Fibroblast of the conjunctiva (primary cell): ENCODE measurements at places on chromosomes 1 and 21.
A peak's percentile ranks its signal among the peaks of the same experiment; 100 is the strongest.

DNA sequence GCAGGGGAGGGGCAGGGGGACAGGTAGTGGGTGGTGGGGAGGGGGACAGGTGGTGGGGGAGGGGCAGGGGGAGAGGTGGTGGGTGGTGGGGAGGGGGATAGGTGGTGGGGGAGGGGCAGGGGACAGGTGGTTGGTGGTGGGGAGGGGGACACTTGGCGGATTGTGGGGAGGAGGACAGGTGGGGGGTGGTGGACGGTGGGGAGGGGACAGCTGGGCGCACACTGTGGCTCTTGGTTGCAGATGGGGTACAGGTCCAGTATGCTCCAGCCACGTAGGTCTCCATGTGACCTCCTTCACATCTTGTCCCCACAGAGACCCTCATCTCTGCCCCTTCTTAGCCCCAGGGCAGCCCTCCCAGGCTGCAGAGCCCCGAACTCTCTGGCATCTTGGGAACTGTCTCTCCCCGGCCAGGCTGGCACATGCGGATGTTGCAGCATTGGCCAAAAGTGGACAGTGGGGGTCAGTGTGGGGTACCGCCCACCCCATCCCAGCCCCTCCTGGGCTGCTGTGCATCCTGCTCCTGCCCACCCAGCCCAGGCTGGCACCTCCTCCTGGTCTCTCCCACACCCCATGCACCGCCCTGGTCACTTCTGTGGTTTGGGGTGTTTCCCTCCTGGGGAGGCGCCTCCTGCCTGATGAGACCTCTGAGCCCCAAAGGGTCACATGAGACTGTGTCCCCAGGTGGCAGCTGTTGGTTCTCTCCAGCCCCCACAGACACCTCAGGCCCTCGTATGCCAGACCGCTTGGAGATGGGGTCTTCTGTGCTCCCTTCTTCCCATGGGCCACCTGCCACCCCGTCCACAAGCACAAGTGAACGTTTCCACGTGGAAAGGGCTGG lies 7.6 kb upstream of the SLC19A1 start:
- DNase-seq, result no peak

GRCh38 chr1:181116819-181117390 lies 28.4 kb downstream of the IER5 start:
- no peak for DNase-seq

GRCh38 chr1:207495801-207496792 lies at the start of gene CR1:
Gene CR1 (plus strand): TSS chr1:207496157. CDS start chr1:207496268, 111 bp downstream.
- no peak for DNase-seq

DNA sequence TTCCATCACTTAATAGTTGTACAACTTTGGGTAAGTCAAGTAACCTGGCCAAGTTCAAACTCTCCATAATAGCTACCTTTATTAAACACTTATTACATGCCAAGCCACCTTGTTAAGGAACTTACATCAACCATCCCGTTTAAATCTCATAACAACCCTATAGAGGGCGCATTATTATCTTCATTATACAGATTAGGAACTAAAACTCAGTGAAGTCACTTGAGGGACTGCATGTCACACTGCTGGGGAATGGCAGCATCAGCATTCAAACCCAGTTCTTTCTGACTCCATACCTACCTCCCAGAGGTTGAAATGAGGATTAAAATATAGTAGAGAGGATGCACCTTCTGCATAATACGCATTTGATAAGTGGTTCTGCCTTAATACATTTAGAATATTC lies 47.1 kb upstream of the PLA2G2C start:
- peak; percentile 5 for DNase-seq

GRCh38 chr1:162138599-162139181 lies 69.2 kb downstream of the NOS1AP start:
- DNase-seq, result no peak

DNA sequence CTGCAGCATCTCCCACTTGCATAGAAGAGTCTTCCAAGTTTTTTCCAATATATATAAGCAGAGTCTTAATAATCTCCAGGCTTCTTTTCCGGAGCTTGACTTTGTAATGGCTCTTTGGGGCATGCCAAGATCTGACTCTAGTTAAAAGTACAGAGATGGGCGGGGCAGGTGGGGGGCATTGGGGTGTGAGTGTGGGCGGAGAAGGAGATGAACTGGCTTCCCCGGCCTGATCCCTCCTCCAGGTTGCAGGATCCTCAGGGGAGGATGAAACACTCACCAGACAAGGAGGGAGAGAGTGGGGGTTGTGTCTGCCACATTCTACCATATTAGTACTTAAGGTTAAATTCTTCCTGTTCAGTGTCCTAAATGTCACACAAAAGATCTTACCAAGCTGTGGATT lies 23.0 kb downstream of the S100A10 start:
- peak; percentile 49 for DNase-seq

DNA sequence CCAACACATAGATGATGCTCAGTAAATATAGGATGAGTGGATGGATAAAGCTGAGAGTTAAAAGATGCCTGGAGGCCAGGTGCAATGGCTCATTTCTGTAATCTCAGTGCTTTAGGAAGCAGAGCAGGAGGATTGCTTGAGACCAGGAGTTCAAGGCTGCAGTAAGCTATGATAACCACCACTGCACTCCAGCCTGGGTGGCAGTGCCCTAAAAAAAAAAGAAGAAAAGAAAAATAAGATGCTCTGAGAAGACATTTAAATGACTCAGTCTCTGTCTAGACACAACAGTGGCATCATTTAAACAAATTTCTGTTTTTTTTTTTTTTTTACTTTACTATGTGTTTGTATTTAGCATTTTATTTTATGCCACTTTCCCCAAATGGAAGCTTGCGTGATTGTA lies 25.3 kb upstream of the IL19 start:
- DNase-seq, result no peak

GRCh38 chr1:55987491-55988249 lies 591.7 kb downstream of the PLPP3 start:
- no peak for DNase-seq

DNA sequence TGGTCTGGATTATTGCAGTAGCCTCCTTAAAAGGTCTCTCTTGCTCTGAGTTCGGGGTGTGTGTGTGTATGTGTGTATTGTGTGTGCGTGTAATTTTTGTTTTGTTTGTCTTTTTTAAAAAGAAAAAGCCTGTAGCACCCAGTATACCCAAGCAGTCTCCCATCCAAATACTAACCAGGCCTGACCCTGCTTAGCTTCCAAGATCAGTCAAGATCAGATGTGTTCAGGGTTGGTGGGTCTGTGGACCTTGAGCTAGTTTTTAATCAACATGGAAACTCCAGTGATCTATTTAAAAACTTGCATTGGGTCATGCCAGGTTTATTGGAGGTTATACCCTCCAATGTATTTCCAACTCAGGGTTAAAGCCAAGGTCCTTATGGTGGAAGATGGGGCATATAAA lies 40.3 kb downstream of the FNBP1L start:
- DNase-seq, result no peak

GRCh38 chr1:91582431-91582921 lies 81.8 kb downstream of the CDC7 start:
- peak; percentile 39 for DNase-seq

- DNase-seq, result no peak
Measured at GRCh38 chr1:194830387-194830786, 1644.0 kb upstream of the B3GALT2 start.

- DNase-seq, result no peak
Measured at GRCh38 chr1:78333502-78333901, 157.3 kb upstream of the PTGFR start.

DNA sequence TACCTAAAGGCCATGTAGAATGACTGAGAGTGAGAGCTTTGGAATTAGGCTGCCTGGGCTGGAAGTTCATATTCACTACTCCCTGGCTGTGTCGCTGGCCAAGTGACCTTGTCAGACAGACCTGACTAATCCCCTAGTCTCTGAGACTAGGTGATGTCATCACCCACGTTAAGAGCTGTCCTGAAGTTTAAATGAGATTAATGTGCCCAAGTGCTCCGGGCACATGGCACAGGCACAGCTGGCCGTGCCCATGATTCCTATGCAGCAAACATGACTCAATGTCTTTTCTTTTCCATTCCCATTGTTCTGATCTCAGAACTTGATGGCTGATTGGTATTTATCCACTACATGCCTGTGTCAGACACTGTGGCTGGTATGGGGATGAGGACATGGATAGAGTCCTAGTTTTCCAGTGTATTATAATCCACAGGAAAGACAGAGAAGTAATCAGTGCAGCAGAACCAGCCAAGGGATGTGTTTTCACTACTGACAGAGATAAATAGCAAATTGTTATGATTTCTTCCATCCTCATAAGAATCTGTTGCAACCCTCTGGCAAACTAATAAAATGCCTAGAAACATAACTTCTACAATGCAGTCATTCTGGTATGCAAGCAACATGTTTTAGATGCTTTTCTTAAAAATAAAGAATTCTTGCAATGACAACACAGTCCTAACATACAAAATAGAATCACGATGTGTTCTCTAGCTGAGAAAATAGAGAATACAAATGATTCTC lies 180.9 kb downstream of the PCP4 start:
- DNase-seq, result no peak

GRCh38 chr1:190243056-190243455 lies 234.6 kb downstream of the BRINP3 start:
- DNase-seq, result no peak

- no peak for DNase-seq
Measured at GRCh38 chr21:16377857-16378256, 648.1 kb downstream of the USP25 start.

GRCh38 chr21:42366292-42367010 lies at the start of gene TFF1:
Gene TFF1 (minus strand): TSS chr21:42366535. CDS start chr21:42366495, 40 bp downstream.
- DNase-seq, result no peak

- peak; percentile 43 for DNase-seq
Measured at GRCh38 chr1:186102547-186103148, 272.4 kb downstream of the TPR start.

DNA sequence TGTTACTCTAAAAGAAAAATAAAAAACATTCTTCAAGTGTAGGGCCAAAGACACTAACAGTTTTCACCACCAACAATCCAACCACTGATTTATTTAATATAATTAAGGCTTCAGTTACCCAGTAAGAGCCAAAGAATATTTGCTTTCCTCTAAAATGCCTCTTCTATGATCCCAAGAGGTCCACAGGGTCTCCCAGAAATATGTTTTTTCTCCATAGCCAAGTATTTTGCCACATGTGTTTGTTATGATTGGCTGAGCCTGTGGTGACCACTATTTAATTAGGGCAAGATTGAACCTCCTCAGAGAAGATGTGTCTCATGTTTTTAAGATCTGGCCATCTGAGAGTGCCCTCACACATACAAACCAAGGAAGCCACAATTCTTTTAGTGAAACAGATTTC lies 135.9 kb downstream of the TPR start:
- peak; percentile 5 for DNase-seq

- DNase-seq, result no peak
Measured at GRCh38 chr1:63864224-63864641, 90.4 kb downstream of the ROR1 start.

GRCh38 chr1:29240986-29241385 lies 4.7 kb downstream of the PTPRU start:
- no peak for DNase-seq
